ENCODE measurements at places on chromosomes 12 and 14. TPM values are rescaled to one million over a fixed set of nuclear protein-coding genes. Genes with fewer than 3 reads are reported as not detected.

PIP4P1 gene
- 26.3 TPM for total RNA-seq

CD163L1 gene
- 5.8 TPM for total RNA-seq

CLEC6A gene
- 0.12 TPM for total RNA-seq

PMCH gene
- not detected for total RNA-seq

TBX3 gene
- 87.9 TPM for total RNA-seq

RNF212B gene
- 0.18 TPM for total RNA-seq

SLC6A15 gene
- total RNA-seq: 0.58 TPM

CMKLR1 gene
- 7.5 TPM for total RNA-seq

KRT3 gene
- total RNA-seq: not detected

OR6C2 gene
- total RNA-seq: not detected

CCDC38 gene
- not detected for total RNA-seq

All from metanephros (tissue), 2 donors.